Activated B cell treated with CpG ODN at 0.5 μM for 24 hours (primary cell): ENCODE measurements at places on chromosomes 16 and 17.

GRCh38 chr17:71422968-71423367, 697.9 kb upstream of the SOX9 start:
- DNase-seq, result no peak

- DNase-seq, result no peak
Observed at GRCh38 chr17:74832421-74832820, 27.3 kb downstream of the GRIN2C start.

- DNase-seq, result no peak
Observed at GRCh38 chr16:87229230-87230188, 87.7 kb downstream of the C16orf95 start.

DNA sequence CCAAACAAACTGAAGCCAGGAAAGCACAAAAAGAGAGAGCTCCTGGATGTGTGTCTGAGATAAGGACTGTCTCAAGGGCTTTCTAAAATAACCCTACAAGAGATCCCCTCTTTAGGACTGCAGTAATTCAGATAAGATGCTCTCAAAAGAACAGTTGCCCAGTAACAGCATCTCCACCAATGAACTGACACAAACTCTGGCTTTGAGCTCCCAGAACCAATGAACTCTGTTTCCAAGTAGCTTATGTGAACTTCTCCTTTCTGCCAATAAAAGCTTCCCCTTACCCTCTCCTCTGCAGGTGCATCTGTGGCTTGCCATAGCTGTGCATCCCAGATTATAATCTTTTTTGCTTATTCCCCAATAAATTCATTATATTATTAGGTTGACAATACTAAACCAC, 421.5 kb downstream of the SLC39A11 start:
- DNase-seq, result no peak
